ENCODE measurements at places on chromosomes 3 and 15.
A peak's percentile ranks its signal among the peaks of the same experiment; 100 is the strongest.

DNA sequence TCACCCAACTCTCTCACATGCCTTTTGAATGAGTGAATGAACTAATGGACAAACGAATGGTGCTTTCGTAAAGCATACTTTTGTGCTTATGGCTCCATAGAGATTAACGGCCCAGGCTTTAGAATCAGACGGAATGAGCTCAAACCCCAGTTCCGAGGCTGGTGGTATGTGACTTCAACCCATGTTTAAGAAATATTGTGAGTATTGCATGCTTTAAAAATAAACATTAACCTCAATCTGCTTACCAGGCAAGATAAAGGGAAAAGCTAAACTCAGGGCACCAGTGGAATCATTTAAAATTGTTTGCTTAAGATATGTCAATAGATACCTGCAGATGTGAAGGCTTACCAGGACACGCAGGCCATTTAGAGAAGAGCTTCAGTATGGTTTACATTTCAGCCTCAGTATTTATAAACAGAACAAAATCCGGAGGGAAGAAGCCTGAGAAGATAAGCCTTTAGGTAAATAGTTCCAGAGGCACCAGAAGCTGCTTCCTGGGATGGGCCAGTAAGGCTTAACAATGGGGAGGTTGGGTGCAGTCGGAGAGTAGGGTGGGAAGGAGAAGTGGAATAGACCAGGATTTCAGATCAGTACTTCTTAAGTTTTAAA, 186.4 kb downstream of the ADAMTS9 start:
- DNase-seq = no peak

GRCh38 chr3:48202632-48203031, 14.4 kb upstream of the CDC25A start:
- DNase-seq = no peak

DNA sequence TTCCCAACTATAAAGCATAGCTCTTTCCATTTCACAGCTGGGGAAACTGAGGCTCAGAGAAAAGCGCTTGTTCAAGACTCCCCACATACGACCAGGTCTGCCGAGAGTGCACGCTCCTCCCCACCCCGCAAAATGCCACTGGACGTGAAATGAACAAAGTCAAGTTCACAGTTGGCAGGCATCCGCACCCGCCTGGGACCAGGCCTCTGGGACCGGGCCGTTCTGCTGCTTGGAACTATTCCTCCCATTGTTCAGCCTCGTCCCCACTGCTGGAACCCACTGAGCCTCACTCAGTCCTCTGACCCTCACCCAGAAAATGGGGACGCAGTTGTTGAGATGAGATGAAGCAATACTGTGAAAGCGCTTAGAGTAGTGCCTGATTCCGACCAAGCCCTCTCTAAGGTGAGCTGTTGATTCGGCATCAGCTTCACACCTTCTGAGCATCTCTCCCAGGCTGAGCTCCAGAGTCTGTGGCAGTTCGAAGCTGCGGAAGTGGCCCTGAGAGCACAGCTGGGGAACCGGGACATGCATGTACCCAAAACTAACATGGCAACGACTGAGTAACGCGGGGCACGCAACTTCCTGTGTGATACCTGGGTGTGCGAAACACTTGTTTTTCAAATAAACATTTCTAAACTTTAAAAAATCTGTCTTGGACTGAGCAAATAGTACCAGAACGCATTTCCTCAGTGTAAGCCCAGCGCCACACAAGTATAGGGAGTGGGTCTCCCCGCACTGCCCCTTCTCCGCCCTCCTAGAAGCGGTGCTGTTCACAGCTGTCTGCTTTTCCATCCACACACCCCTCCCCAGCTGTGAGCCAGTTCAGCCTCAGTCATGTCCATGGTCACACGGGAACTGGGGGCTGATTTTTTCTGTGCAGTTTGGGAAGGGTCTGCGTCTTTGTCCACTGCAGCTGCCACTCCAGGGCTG, 93.4 kb downstream of the CHSY1 start:
- no peak for DNase-seq

- DNase-seq = no peak
Observed at GRCh38 chr3:153925841-153926514, 195.2 kb upstream of the ARHGEF26 start.

DNA sequence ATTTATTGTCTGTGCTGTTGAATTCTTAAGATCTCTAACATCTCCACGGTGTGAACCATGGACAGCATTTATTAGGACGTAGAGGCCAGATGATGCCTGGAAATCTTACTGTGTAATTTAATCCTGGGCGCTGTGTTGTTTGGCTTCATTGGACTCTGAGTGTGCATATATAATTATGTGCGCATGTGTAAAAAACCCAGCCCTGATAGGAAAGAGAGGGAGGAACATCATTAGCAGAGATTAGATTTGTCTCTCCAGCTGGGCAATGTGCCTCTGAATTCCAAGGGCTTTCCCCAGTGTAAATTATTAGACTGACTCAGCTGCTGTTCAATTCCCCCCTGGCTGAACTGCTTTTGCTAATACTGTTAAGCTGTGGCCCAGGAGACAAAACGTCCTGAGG, 39.6 kb downstream of the MAP3K13 start:
- DNase-seq = no peak

DNA sequence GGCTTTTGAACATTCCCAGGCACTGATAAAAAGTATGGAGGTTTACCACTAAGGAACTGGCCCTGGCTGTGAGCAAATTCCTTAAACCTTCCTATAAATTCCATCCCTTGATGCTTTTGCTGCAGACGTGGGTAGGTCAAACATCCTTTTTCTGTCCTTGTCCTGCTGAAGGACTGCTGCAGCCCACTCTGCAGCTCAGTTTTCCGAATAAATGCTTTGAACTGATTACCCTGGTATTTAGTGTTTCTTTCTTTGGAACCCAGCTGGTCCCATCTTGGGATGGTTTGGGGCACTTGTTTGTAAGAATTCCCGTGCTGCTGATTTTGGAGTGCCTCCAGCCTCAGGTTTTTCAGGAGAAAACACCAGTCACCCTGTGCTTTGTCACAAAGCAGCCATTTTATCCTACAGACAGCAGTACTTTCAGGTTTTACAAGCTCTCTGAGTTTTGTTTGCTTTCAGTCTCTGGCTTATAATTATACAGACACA, 815.9 kb downstream of the VGLL3 start:
- DNase-seq = no peak

DNA sequence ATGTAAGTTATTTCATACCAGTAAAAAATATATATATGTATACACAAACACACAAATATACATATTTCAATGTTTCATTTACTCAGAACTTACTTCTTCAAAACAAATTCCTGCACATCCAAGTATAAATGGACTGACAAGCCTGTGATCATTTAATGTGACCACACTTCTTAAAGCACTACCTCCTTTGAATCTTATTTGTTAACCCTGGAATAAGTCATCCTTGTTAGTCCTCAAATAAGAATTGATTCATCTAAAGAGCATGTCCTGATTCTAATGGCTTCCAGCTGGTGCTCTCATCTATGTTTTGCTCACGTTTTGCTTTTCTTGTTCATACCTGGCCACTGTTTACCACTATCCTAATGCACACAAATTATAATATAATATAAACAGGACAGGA, 103.9 kb upstream of the UBP1 start:
- DNase-seq = no peak

- DNase-seq = no peak
Observed at GRCh38 chr3:147513785-147514184, 104.6 kb downstream of the ZIC1 start.

- DNase-seq = no peak
Observed at GRCh38 chr15:67825881-67826716, 790 bp downstream of the SKOR1 start.

- no peak for DNase-seq
Observed at GRCh38 chr3:27079427-27080257, 289.5 kb downstream of the NEK10 start.

GRCh38 chr15:75112848-75113492, 88.7 kb upstream of the C15orf39 start:
- DNase-seq = no peak

GRCh38 chr3:187648177-187648576, 22.0 kb downstream of the SST start:
- DNase-seq = no peak

GRCh38 chr3:16665282-16665741, 60.1 kb upstream of the DAZL start:
- no peak for DNase-seq

DNA sequence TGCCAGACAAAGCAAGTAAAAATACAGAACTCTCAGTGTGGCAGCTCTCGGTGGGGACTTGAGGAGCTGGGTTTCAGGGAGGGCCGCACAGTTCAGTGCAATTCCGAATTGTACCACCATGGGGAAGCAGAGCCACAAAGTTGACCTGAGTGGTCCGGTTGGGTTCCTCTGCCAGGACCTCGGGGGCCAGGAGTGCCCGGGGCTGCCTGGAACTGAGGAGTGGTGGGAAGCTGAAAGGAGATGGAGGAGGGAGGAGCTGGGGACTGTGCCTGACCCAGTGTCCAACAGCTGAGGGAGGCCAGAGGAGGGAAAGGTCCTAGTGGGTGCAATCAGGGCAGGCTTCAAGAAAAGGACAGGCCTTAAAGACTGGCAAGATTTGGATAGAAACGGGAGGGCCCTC, 32.2 kb upstream of the TRH start:
- DNase-seq = peak; percentile 80

DNA sequence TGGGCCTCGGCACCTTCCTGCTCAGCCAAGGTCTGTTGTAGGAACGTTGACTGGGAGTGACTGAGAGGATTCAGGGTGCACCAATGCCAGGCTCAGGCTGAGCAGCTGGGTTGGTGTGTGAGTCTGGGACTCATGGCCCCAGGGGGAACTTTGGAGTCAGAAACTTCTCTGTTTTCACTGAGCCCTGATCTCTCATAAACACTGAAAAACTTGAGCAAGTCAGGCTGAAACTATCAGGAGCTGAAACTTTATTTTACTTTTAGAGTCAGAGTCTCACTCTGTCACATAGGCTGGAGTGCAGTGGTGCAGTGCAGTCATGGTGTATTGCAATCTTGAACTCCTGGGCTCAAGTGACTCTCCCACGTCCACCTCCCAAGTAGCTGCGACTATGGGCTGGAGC, 3.0 kb downstream of the TRAK1 start:
- no peak for DNase-seq

GRCh38 chr3:51024765-51025632, 350.3 kb downstream of the DOCK3 start:
- no peak for DNase-seq

- no peak for DNase-seq
Observed at GRCh38 chr3:197854596-197855343, 63.7 kb downstream of the LRCH3 start.

GRCh38 chr15:34275154-34275553, 50.3 kb downstream of the EMC4 start:
- DNase-seq = no peak

DNA sequence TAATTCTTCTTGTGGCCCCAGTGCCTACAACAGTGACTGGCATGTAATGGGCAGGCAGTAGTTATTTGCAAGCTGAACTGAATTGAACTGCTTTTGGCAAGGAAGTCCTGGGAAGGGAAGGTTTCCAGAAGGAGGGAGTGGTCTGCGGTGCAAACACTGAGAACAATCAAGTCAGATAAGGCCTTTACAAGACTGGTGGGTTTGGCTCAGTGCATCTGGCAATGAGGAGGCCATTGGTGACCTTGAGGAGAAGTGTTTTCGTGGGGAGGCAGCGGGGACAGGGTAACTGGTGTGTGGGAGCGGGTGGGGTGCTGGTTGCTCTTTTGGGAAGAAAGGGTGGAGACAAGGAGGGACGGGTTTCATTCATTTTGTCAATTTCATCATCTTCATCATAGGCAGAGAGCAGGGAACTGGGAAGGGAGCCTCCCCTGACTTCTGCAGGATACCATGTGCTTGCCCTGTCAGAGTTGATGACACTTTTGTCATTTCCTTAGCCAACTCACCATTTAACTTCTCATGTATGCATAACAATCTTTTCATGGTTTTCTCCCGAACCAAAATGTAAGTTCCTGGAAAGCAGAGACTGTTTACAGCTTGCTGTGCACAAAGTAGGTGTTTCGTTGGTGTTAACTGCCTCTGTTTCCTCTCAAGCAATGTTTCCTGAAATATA, 8.4 kb upstream of the EHD4 start:
- no peak for DNase-seq

DNA sequence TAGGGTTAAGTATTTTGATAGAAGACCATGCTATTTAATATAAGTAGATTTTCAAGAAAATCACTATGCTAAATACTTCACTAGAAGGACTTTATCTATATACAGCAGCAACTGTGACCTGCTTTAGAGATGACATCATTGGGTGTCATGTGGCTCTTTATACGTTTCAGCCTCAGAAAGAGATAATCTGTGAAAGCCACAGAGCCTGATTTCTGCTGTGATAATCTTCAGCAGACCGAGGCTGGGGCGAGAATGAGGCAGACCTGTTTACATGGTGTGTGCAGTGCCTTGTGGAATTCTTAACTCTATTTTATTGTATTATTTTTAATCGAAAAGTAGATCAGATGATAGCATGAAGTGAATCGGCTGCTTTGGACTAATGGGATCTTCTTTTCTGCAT, 471.2 kb downstream of the MFSD1 start:
- no peak for DNase-seq
